ENCODE measurements at places on chromosomes 11 and 22.

GRCh38 chr11:100892886-100893285, 205.8 kb downstream of the ARHGAP42 start:
- DNase-seq = no peak

- no peak for DNase-seq
Measured at GRCh38 chr11:61780581-61781162, 11.7 kb downstream of the TMEM258 start.

- no peak for DNase-seq
Measured at GRCh38 chr11:126809514-126810289, 190.9 kb downstream of the KIRREL3 start.

- no peak for DNase-seq
Measured at GRCh38 chr11:6480299-6480914, 724 bp downstream of the ARFIP2 start.

DNA sequence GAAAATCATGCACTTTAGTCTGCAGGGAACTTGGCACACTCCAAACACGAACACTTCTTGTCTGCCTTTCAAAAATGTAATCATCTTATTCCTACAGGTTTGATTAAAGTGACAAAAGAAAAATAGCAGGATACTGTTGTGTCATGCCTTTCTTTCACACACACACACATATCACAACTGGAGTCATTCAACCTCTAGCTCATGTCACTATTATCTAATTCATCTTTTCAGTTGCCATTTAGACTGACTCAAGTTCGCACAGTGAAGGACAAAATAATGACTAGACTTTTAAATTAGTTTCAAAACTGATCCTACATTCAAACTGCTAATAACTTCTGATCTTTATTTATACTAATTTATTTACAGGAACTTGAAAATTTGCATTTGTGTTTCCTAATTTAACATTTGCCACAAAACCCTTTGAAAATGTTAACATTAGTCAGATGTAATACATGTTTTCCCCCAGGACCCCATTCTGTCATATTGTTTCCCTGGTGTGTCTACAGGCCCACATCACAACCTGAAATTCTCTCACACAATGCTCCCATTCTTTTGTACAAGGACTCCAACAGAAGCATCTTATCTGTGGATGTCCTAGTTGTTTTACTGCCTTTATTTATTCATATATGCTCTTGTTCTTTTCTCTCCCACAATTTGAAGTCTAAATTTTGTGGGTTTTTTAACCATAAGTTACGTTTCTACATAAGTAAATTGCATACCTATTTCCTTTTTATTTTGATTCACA, 171.1 kb downstream of the GRIA4 start:
- no peak for DNase-seq

- no peak for DNase-seq
Measured at GRCh38 chr11:74971424-74971823, 17.3 kb upstream of the NEU3 start.

DNA sequence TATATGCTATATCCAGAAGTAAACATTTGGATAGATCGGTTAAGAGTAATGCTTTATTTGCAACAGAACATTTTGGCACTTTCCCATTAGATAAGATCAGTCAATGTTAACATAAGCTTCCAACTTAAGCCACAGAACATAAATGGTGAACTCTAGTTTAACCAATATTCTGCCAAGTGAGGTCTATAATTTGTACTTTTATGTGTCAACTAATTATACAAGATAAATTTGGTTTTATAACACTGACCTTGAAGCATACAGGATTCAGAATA, 23.5 kb upstream of the BLID start:
- no peak for DNase-seq

GRCh38 chr11:34407121-34407813, 31.5 kb upstream of the CAT start:
- peak; percentile 66 for DNase-seq

DNA sequence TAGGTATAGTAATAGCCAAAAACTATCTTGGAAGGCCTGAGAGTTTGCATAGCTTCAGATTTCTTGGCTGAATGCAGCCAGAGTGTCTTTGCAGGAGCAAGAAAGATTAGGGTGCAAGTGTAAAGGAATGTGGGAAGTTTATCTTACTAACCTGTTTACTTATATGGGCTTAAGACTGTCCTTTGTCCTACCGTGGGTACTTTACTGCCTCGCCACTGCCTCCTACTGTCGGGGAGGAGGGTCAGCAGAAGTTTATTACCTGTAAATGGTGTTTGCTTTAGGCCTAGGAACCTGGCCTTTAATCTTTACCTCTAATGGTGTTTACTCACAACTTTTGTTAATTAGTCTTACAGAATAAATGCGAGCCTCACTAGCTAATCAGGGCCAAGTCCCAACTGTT, 633.8 kb downstream of the DLG2 start:
- DNase-seq = no peak

DNA sequence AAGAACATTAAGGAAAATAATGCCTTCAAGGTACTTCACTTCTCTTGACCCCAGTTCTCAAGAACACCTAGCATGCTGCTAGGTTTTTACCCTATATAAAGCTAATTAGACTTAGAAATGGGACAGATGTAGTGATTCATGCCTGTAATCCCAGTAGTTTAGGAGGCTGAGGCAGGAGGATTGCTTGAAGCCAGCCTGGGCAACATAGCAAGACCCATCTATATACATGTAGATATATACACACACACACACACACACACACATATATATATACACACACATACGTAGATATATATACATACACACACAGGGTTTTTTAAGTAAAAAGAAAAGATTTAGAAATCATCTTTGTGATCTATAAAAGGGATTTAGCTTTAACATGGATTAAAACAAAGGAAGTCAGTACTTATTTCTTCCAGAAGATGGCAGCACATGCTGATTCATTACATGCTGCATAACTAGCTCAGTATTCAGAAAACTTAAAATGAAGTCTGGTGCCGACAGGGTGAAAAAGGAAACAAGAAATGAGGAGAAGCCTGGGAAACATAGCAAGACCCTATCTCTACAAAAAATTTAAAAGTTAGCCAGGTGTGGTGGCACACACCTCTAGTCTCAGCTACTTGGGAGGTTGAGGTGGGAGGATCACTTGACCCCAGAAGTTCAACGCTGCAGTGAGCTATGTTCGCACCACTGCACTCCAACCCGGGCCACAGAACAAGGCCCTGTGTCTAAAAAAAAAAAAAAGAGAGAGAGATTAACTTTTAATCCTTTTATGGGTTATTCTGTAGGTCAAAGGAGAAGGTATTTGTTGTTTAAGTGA, 28.5 kb upstream of the RBX1 start:
- no peak for DNase-seq

- no peak for DNase-seq
Measured at GRCh38 chr11:118892514-118892913, 8.8 kb downstream of the CXCR5 start.

DNA sequence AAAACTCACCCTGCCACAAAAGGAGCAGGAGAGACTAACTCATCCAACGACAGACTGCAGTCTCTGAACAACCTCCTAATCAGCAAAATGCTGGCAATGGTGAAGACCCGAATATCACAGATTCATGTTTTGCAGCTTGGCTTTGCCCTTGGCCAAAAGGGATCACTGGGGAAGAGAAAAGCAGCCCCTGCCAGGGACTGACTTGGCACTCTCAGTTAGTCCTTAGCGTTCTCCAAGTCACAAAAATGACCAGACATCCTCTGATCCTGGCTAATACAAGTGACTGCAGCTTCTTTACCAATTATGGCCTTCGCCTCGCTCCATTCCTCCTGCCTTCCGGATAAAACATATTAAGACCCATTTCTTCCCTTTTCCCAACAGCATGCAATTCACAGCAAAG, 22.4 kb upstream of the CHST1 start:
- DNase-seq = no peak

GRCh38 chr11:108852701-108853100, 187.8 kb downstream of the DDX10 start:
- DNase-seq = no peak

DNA sequence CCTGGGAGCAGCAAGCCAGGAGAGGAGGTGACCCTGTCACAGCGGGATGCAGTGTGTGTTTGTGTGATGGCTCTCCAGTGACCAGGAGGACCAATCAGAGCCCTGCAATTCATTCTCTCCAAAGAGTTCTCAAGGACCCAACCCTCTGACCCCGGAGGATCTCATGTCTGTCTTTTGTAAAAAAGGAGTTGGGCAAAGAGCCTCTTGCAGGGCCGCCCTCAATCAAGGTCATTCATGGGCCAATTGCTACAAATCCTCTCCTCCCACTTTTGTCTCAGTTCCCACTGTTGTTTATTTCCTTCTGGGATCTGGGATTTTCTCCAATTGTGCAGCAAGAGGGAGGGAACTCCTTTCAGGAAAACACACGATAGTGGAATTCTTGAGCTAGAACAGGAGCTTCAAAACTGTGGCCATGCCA, 4.0 kb downstream of the TECTA start:
- peak; percentile 23 for DNase-seq

- no peak for DNase-seq
Measured at GRCh38 chr22:48779661-48780596, 1047.7 kb downstream of the BRD1 start.

DNA sequence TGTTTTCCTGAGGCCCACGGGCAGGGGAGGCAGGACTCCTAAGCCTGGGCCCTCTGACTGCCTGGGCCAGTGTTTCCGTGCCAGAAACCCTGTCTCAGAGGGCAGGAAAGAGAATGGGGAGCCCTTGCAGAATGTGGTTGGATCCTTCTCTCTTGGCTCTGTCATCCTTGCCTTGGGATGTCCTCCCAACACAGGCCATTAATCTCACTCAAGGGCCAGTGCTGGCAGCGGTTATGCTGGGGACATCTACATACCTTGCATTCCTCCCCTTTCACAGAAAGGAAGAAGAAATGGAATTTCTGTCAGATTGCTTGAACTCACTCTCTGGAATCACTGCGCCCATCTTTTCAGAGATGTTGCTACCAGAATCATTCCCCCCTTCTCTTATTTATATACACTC, 296.9 kb downstream of the KIRREL3 start:
- DNase-seq = no peak

DNA sequence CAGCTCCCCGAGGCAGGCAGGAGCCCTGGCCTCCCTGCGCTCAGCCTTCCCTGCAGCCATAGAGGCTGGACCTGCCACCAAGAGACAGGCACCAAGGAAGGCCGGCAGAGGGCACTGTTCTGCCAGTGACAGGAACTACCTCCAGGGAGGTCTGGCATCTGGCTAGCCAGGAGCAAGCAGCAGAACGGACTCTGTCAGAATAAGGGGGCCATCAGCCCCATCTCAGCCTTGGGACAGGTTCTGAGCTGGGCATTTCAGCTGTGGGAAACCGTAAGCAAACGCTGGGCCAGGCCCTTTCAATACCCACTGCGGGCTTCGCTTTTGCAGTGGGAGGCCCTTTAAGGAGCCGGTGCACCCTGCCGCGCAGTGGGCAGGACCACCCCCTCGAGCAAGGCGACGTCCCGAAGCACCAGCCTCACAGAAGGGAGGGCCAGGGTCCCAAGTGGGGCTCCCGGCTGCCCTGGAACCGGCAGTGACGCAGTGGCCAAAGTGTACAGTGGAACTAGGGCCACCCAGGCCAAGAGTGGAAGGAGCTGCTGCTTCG, 18.2 kb downstream of the IFT27 start:
- DNase-seq = peak; percentile 74

- DNase-seq = no peak
Measured at GRCh38 chr22:48277868-48278581, 1515.6 kb downstream of the TBC1D22A start.

DNA sequence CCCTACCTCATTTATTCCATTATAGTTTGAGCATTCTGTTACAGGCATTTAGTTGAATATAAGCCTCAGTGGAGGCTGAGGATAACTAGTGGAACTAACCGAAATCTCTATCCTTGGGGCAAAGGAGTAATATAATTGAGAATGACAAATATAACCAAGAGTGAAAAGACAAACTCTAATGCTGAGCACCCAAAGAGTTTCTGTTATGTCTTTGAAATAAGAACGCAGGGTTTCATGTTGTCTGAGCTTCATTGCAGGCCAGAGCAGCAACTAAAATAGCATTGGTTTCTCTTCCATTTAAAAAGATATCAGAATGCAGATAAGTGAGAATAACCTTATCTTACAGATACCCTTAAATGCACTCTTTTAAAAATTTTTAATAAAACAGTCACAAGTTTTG, 131.8 kb downstream of the SBF2 start:
- no peak for DNase-seq

GRCh38 chr11:123393312-123393927, 36.6 kb upstream of the GRAMD1B start:
- DNase-seq = no peak

- no peak for DNase-seq
Measured at GRCh38 chr11:63551091-63551888, 11.9 kb downstream of the PLAAT2 start.

DNA sequence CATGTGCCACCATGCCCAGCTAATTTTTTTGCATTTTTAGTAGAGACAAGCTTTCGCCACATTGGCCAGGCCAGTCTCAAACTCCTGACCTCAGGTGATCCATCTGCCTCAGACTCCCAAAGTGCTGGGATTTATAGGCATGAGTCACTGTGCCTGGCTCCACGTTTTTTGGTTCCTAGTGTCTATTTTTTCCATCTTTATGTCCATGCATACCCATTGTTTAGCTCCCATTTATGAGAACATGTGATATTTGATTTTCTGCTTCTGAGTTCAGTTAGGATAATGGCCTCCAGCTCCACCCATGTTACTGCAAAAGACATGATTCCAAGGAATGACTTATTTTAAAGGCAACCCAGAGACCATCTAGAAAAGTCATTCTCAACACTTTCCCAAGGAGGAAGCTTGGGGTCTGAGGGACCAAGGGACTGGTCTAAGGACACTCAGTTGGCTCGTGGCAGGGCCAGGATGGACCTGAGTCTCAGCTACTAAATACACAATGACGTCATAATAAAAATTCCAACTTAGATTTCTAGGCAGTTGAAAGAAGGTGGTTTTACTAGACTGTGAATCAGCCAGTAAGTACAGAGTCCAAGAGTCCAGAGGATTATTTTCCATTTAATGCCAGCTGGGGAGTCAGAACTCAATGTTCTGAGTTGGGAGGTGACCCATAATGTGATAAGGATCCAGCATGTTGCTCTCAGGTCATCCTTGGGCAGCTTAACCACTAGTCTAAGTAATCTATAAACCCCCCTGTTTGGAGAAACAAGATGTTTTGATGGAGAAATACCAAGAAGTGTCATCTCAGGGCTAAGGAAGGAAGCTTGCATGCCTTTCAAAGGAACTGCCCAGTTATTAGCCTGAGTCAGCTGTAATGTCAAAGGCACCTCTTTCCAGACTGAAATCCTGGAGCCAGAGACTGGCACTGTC, 39.4 kb downstream of the ABTB2 start:
- no peak for DNase-seq

DNA sequence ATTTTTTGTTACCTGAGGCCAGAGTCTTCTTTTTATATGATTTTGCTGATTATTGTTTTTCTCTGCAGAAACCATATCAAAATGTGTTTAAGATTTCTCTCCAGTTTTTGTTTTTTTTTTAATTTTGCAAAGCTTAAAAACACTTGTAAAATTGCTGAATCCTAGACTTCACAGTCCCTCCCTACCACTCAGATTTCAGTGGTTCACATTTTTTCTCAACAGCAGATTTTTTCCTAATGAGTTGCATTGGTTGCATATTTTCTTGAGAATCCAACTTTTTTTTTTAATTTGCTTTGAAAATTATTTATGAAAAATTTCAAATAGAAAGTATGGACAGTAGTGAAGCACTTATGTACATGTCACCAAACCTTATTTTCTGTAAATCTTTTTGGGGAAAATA, 5.8 kb downstream of the ARL14EP start:
- no peak for DNase-seq
